ENCODE measurements at places on chromosomes 6 and 20.

DNA sequence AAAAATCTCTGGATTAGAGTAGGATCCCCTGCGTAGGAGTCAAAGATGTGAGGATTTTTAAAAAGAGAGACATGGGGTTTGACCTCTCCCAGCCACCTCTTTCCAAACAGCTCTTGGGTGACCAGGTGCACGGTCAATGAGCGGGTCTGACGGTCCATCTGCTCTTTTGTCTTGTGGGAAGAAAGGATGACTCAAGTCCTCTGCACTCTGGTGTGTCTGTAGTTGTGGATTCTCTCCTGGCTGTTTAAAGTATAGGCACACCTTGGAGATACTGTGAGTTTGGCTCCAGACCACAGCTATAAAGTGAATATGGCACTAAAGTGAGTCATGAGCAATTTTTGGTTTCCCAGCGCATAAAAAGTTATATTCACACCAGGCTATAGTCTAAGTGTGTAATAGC is 209.8 kb downstream of the BMP7 start:
- no peak for DNase-seq

DNA sequence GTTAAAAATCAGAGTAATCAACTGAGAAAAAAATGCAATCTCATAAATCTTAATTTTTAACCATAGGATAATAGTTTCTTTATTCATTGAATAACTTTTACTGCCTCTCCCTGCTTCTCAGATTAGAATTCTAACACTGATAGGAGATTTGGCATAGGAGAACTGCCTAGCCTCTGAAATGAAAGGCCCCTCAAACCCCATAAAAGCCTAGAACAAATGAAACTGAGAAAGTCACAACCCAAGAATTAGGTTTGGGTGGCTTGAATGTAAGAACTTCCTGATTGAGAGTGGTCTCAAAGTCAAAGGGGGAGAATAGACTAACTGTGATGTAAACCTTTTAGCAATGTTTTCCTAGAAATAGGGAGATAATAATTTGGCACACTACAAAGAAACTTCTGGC is 52.2 kb downstream of the SAMD5 start:
- no peak for DNase-seq

- DNase-seq: no peak
Observed at GRCh38 chr6:13030396-13030795, 297.9 kb downstream of the TBC1D7 start.

DNA sequence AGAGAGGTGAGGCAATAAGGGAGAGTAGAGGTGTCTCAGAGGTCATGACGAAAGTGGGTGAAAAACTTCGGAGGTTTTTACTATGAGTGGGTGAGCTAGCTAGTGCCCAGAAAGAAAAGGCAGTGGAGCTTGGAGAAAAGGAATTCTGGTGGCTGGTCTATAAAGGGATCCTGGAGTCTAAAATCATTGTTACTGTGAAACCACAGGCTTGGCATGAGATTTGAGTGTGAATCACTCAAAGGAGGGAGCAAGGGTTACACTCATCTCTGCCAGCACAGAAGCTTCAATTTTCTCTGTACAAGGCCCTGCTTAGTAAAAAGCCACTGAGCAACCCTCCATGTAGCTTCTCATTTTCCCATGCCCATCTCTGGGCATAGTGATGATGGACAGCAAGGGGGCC is 47.5 kb downstream of the CD83 start:
- DNase-seq: no peak

DNA sequence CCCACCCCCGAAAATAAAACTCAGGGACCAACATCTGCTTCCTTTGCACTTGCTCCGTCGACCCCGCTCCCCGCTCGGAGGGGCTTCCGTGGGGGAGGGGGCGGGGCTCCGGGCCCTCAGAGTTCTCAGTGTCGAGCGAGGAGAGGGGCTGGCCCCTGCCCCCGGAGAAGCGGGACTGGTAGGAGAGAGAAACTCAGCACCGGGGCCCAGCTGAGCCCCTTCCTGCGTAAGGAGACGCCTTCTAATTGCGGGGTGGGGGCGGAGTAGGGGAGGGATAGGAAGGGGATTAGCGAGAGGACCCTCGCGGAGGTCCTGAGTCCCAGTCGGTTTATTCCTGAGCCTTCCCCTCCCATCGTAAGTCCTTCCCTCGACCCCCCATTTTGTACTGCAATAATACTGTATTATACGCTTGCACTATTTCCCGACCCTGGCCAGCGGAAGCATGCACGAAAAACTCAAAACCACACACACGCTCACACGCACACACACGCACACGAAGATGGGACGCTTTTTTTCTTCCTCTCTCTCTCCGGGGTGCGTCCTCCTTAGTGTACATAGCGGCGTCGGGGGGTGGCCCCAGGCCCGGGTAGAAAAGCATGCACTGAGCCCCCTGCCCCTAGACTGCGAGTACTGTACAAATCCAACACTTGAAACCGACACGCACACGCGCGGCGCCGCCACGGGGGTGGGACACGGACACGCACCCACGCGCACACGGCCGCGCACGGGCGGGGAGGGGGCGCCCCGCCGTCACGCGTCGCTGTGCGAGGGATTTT is 22.1 kb upstream of the SLC22A7 start:
- no peak for DNase-seq

DNA sequence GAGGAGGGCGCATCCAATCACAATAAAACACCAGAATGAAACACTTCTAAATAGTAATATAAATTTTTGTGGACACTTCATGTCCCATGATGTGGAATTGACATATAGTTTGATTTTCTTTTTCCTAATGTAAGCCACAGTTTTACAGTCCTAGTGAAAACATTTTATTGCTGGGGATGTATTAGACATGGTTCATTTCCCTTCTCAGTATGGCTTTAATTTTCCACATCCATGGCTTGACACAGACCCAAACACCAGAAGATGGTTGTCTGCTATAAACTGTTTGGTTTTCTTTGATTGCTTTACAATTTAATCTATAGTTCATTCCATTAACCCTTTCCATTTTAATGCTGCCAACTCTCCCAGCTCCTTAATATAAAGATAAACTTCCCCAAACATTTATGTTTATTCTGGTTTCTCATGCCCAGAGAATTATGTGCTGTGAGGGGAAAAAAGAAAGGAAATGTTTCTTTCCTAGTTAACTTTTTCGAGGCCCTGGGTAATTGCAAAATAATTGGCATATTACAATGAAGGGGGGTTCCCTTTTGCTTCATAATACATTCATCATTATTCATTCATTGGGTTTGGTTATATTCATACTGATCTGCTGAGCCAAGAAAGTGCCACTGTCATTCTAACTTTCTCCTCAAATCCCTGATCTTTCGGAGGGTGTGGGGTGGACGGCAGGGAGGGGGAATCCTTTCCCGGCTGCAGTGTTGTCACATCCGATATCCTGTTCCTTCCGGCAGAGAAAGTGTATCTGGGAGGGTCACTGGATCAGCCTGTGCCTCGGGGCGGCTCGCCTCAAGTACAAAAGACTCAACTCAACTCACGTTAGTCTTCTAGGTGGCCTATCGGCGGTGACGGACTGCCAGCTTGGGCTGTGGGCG is 127.6 kb upstream of the TFAP2D start:
- DNase-seq: no peak

DNA sequence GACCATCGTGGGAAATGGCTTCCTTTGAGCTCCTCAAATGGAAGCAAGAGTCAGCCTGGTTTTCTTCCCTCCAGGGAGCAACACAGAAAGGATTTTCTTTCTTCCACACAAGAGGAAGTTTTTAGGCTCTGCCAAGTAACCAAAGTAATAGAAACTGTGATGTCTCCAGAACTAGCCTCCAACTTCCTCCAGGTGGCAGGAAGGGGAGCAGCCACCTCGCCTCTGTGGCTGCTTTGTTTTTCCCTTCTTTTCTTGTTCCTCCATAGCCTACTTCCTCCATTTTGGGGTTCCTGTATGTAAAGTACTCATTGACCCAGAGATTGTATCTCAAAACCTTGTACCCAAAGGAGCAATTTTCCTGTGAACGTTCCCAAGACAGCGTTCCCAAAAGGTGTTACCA is 32.7 kb upstream of the CCR6 start:
- no peak for DNase-seq

DNA sequence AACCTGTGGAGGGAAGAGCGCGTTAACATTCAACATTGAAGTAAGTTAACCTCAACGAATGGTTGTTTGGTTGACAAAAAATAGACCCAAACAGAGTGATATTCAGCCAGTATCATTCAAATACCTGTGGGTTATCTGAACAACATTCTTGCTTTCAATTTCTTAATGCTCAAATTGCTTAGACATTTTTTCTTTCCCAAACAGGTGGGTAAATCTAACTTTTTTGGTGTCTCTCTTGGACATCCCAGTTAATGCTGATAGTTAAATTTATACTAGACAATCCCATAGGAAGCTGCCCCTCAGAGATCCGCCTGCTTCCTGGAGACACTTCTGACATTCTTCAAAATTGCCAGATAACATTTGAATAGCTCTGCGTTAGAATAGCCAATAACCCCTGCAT is 14.1 kb upstream of the PFDN4 start:
- no peak for DNase-seq

GRCh38 chr20:58688840-58689239 is 3.8 kb upstream of the NPEPL1 start:
- DNase-seq: no peak

DNA sequence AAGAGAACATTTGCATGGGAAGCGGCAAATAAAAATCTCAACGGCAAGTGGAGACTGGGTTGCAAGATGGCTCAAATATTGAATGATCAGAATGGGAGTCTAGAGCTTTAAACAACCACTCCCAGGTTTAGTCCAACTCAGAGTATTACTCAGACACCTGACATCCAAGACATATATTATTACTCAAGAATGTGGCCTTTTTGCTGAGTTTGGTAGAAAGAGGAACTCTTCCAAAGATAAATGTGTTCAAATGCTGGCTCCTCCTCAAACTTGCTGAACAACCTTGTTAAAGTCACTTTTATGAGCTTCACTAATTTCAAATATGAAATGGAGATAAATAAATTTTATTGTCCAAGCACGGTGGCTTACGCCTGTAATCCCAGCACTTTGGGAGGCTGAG is 77.8 kb downstream of the ESR1 start:
- DNase-seq: no peak

- no peak for DNase-seq
Observed at GRCh38 chr6:40999569-40999968, 39.5 kb downstream of the UNC5CL start.

Data from stimulated activated CD8-positive, alpha-beta memory T cell treated with anti-CD3 and anti-CD28 coated beads, Interleukin-4, amount 100 ng/mL, for 4 hours (primary cell).